Renal cortical epithelial cell (primary cell): ENCODE measurements at places on chromosomes 12 and 14.
A peak's percentile ranks its signal among the peaks of the same experiment; 100 is the strongest.

DNA sequence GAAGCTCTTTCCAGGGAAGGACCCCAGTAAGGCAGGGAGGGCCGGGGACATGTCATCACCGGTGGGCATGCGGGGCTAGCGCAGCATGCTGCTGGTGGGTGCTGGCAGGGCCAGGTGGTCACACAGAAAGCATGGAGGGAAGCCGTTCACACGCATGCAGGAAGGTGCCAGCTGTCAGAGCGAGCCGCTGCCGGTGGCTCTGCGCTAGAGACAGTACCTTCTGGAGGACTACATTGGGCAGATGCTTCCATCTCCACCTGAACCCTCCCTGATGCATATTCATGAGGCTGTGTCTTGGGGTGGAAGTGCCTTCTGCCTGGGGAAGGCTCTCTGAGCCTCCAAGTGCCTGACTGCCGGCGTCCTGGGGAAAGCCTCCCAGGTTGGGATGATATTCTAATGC, 203.8 kb downstream of the CALM1 start:
- DNase-seq, result no peak

DNA sequence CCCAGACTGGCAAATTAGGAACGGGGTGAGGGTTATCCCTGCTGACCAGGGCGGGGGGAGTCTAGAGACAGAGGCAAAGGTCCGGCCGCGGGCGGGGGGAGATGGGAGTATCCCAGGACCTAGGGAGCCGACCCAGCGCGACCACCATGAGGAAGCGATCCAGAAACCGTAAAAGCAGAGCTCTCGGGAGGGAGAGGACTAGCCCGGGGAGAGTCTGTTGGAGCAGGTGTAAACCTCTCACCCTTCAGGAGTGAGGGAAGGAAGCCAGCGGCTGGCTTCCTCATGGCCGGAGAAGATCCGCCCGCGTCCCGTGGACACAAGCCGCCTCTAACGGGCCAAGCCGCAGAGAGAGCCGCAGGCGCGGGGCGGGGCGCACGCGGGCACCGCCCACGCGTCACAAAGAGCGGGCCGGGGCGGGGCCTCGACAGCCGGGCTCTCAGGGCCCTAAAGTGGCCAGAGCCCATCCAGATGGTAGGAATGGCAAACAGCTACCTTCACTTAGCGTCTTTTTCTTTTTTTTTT, at the start of gene ACRBP:
Gene ACRBP (minus strand): TSS at position 350 of the 522 bp plus-strand sequence. CDS start 66 bp downstream, at position 284.
- peak; percentile 42 for DNase-seq

DNA sequence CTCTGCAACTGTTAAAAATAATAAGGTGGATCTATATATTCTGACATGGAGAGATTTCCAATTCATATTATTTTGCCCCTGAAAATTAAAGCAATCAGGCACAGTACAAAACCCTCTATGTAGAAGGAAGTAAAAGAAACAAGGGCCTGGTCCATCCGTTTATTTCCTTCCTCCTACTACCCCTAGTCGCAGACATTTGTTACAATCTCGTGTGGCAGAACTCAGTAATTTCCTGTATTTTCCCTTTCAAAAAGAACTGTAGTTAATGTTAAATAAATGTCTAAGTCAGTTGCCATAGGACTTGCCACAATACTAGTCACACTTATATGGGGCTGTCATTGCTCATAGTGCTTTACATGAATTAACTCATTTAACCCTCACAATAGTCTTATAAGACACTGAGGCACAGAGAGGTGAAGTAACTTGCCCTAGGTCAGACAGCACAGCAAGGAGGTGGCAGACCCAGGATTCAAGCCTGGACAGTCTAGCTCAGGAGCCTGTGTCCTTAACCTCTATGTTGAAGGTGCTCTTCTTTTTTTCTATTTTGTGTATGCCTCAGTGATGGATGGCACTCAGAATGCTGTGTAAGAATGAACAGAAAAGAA, 24.2 kb downstream of the NINJ2 start:
- no peak for DNase-seq

DNA sequence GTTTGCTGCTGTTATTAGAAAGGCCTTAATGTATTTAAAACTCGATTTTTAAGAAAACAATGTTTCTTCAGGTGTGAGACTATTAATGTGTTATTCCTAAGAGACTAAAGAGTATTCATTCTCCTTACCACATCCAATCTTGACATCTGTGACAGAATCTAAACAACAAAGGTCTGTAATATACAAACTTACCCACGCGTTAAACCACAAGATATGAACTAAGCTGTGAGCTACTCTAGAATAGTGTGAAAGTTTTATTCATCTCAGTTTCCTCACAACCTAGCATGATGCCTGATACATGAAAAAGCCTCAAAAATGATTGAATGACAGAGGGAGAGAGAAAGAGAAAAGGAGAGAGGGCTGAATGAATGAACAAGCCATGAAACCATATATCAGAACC, 117.3 kb upstream of the COCH start:
- DNase-seq, result no peak

DNA sequence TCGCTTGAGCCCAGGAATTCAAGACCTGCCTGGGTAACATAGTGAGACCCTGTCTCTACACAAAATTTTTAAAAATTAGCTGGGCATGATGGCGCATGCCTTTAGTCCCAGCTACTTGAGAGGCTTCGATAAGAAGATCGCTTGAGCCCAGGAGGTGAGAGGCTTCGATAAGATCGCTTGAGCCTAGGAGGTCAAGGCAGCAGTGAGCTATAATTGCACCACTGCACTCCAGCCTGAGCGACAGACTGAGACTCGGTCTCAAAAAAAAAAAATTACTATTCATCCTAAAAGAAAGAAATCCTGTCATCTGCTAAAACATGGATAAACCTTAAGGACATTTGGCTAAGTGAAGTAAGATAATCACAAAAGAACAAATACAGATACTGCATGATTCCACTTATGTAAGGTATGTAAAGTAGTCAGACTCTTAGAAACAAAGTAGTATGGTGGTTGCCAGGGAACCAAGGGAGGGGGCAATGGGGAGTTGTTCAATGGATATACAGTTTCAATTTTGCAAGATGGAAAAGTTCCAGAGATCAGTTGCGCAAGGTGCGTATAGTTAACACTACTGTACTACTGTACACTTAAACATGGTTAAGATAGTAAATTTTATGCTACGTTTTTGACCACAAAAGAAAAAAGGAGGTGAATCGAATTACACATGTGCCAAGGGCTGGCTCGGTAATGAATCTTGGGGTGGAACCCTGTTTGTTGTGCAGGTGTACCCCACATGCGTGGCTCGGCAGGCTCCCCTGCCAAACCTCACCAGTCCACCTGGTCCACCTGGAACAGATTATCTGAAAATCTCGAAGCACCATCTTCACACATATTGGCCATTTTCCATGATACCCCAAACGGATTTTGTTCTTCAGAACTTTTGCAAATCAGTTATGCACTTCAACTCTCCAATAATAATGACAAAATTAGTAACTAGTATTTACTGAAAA, 18.3 kb upstream of the ATP2A2 start:
- no peak for DNase-seq

- peak; percentile 60 for DNase-seq
Observed at GRCh38 chr12:104414581-104415341, 42.0 kb upstream of the CHST11 start.

DNA sequence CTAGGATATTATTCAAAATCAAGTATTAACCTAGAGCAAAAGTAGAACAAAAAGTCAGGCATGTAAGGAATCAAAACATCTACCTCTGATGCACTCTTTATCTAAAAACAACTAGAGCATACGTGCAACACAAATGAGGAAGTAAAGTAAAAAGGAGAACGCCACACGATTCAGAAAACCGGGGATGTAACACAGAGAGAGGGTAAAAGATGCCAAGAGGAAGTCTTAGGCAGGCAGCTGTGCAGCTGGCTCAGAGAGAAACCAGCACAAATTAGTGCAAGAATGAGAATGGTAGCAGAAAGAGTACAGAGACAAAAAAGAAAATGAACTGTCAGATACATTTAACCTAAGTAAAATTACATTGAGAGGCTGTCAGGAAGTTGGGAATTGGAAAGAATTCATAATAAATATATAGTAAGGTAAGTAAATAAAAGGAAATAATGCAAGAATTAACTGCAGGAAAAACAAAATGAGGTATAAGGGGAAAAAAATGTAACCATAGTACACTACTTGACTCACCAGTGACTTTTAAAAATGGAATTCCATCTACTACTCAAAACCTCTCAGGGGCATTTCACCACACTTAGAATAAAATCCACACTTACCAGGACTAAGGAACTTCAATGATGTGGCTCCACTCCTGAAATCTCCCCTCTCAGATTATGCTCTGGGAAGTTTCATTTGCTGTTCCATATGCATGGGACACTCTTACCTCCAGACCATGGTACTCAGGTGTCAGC, 17.1 kb downstream of the BCAT1 start:
- no peak for DNase-seq

DNA sequence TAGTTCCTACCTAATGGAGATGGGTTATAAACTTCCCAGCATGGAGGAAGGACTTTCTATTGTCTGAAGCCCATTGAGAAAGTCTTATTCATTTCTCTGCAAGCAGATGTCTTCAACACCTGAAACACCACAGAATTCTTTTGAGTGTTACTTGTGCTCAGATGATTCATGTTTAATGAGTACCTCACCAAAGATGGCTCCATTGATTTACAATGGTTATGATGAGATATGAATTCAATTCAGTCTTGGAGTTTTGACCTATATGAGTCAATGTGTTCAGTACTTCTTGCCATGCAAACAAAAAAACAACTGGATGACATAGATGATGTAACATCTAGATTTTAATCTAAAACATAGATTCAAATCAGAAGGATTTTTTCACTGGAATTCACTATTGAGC, 15.4 kb upstream of the PAWR start:
- DNase-seq, result no peak

- DNase-seq, result no peak
Observed at GRCh38 chr14:92737206-92737605, 11.2 kb downstream of the LGMN start.

DNA sequence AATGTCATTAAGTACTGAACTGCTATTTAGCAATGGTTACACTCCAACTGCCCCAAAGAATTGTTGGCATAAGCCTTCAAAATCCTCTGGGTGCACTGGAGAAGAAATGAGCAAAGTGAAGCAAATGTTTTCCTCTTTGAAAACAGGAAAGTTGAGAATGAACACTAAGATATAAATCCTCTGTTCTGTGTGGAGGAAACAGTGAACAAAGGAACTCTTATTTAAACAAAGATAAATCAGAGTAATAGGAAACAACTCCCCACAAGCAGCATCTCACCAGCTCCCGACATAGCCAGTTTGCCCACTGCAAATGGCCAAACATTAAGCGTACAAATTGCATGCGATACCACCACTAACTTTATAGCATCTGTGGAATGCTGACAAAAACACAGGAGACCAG, 54.0 kb downstream of the BCAT1 start:
- peak; percentile 24 for DNase-seq

- peak; percentile 38 for DNase-seq
Observed at GRCh38 chr14:95340201-95340697, 20.5 kb upstream of the CLMN start.

DNA sequence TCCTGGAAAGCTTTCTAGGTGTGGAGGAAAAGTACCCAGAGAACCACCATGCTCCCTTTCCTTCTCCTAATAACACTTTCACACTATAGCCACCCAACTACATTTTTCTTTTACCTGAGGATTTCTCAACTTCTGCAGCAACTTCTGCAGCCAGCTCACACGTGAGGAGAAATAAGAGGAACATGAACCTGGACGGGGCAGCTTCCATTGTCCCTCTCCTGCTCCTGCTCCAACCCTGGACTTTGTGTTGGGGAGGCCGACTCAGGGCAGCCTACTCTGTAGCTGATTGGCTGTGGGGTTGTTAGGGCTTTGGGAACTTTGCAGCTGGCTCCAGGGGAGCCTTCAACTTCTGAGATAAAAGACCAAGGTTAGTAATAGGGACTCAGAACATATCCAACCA, at the start of gene ERP27:
Gene ERP27 (minus strand): TSS at position 237 of the 400 bp plus-strand sequence. CDS start 29 bp downstream, at position 208.
- DNase-seq, result no peak

DNA sequence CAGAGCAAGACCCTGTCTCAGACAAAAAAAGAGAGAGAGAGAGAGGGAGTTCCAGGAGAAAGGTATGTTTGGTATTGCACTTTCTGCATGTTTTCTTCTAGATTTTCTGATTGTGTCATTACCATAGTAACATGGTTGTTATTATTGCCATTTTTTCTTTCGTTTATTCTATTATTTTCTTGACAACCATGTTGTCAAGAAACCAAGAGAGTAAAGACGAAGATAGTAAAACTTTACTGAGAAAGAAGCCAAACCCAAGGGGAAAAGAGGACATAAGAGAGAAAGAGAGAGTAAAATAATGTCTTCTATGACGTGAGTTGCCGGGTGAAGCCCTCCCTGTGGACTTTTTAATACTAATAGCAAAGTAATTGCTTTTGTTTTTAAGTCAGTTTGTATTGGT, 1186.0 kb upstream of the SEL1L start:
- DNase-seq, result no peak

- DNase-seq, result peak; percentile 15
Observed at GRCh38 chr12:74646831-74647230, 109.2 kb downstream of the ATXN7L3B start.

GRCh38 chr12:46371718-46372543, 642 bp downstream of the SLC38A2 start:
- no peak for DNase-seq

DNA sequence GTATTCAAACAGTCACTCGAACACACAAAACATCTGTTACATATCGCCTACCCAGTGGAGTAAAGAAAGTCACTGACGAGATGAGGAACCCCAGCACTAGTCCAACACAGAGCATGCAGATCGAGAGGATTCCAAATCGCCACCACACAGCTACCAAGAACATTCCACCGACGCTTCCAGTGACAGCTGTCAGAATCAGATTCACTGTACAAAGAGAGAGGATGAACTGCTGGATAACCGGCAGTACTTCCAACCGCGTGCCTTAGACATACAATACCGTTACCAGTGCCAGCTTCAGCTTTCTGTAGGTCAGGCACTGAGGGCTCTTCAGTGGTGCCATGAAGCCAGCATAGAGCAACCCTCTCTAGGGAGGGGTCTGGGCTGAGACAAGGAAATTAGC, 34.5 kb downstream of the TM7SF3 start:
- no peak for DNase-seq

DNA sequence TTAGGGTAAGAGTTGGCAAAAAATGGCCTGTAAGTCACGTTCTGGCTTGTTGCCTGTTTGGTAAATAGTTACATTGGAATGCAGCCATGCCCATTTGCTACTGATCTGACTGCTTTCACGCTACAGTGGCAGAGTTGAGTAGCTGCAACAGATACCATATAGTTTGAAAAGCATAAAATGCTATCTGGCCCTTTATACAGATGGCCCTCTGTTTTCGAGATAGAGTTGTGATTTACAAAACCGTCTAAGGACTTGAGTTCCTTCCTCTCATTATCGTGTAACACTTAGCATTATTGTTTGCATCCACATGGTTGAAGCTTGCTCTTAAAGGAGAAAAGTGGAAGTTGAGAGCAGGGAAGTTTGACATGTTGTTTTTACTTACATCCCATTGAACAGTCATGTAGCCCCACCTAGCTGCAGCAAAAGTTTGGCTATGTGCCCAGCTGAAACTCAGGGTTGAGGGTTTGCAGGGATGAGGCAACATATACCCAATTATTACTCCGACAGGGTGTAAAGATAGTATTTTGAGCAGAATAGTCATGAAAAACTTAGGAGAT, 11.3 kb upstream of the SCFD1 start:
- peak; percentile 66 for DNase-seq

GRCh38 chr14:69346710-69347109, 51.4 kb downstream of the ERH start:
- DNase-seq, result no peak
